Stimulated activated CD4-positive, alpha-beta T cell treated with anti-CD3 and anti-CD28 coated beads, TNF-alpha, amount 100 ng/mL, for 1 hour (primary cell): ENCODE measurements at places on chromosomes 4 and X.

GRCh38 chr4:8581094-8581861, 1.1 kb downstream of the GPR78 start:
- no peak for DNase-seq

DNA sequence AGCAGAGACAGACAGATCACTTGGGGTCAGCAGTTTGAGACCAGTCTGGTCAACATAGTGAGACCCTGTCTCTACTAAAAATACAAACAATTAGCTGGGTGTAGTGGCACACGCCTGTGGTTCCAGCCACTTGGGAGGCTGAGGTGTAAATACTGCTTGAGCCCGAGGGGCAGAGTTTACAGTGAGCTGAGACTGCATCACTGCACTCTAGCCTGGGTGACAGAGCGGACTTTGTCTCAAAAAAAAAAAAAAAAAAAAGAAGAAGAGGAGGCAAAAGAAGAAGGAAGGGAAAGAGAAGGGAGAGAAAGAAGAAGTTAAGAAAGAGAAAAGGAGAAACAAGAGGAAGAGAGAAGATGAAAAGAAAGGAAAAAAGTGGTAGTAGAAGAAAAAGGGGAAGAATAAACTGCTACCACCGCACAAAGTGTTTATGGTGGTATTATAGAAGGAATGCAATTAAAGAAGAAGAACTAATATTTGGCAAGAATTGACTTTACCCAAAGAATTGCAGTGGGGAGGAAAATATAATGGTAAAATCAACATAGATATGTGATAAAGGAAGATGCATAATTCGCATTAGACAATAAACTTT, 19.6 kb upstream of the NSUN7 start:
- DNase-seq = no peak

- DNase-seq = no peak
Observed at GRCh38 chrX:10939424-10939823, 171.7 kb upstream of the HCCS start.

GRCh38 chr4:21726255-21726815, 222.2 kb downstream of the KCNIP4 start:
- no peak for DNase-seq

DNA sequence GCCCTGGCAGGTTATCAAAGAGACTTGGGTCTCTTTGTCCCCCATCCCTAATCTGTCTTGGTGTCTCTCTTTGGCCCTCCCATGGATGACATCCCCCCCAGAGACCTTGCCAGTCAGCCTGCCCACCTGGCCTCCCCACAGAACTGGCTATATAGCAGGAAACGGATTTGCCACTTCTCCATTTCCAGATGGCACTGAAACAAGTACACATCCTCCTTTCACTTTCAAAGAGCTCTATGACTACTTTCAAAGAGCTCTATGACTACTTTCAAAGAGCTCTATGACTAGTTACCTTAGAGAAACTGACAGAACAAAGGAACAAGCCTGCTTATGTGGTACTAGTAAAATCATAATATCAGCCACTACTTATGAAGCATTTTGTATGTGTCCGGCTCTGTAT, 175.3 kb downstream of the MAML3 start:
- DNase-seq = no peak

DNA sequence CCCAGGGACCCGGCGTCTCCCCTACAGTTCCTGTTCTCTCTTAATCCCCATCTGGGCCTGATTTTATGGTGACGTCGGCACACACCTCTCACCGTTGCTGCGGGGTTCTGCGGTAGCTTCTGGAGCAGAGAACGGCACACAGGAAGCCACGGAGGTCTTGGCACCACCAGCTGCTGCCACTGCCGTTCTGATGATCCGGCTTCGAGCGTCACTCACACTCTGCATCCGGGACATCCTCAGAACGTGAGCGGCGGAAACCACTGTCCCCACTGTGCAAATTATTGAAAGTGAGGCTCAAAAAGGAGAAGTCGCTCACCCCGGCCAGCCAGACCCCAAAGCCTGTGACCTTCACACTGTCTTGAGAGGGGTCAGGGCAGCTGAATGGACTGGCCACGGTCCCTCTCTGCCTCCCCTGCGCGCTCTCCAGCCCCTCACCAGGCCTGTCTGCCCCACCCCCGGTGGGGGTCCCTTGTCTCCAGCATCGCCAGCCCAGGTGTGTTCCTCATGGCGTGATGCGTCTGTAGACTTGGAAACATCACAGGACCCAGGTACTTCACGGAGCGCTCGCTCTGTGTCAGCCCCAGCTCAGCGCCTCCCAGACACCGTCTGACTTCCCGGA, 201.1 kb downstream of the AFAP1 start:
- no peak for DNase-seq
